Stimulated activated CD4-positive, alpha-beta T cell treated with anti-CD3 and anti-CD28 coated beads, Interleukin-1b, Interleukin-23, amount 100 ng/mL, for 48 hours (primary cell): ENCODE measurements at places on chromosomes 4 and X.
A peak's percentile ranks its signal among the peaks of the same experiment; 100 is the strongest.

DNA sequence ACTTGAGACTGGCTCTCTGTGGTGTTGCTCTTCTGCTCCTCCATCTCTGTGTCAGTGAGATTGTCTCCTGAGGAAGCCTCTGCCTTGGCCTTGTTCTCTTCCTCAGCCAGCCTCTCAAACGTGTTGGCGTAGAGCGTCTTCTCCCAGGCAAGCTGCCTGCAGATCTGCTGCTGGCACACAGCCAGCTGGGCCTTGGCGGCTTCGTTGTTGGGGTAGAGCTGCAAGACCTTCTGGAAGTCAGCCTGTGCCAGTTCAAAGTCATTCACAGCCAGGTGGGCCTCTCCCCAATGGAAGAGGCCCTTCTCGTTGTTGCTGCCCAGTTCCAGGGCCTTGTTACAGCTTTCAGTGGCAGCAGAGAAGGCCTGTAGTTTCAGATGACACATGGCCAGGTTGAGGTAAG is 159.1 kb downstream of the NDST3 start:
- DNase-seq = no peak

DNA sequence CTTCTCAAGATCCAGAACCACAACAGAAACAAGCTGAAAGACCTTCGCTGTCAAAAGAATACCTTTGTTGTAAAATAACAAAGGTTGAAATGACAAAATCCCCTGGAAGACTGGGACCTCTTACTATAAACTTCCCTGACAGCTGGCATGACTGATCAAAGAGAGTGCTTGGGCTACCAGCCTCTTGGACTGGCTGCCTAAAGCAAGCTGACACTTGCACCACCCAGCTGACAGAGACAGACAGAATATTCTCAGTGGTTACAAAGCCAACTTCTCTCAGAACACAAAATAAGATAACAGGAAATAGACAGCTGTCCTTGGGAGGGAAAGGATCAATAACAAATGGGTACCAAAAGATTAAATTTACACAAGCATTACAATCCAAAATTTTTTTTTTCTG is 241.7 kb upstream of the SPOCK3 start:
- DNase-seq = no peak

GRCh38 chr4:110681381-110681780 is 58.5 kb upstream of the PITX2 start:
- no peak for DNase-seq

GRCh38 chr4:123628288-123628687 is 231.7 kb downstream of the SPRY1 start:
- no peak for DNase-seq

GRCh38 chr4:16090096-16090705 is 6.4 kb upstream of the PROM1 start:
- DNase-seq = no peak

DNA sequence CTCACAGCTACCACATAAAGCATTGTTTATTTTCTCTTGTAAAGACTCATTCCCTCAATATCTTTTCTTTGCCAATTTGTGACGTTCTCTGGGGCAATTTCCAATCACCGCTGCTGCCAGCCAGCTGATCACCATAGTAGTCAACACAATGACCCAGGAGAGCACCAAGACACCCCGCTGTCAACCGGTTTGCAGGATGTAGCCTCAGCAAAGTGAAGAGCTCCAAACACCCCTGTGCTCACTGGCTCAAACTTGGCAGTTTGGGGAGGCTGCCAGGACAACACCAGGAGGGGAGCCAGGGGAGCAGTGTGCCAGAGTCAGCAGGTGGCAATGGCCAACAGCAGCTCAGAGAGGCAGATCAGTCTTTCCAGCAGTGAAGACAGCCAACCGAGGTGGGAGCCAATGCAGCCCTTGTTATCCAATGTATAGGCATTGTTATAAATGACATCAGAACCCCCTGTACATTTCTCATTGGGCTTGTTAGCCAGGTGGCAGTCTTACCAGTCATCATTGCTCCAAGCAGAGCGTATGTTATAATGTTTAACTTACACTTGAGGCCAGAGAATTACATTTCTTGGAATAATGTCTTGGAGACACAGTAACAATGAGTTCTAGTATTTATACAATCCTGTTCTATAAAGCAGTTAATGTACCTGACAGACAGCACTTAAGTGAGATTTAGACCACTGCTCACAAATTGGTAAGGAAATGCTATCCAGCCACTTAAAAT is 274.9 kb upstream of the GK2 start:
- no peak for DNase-seq

DNA sequence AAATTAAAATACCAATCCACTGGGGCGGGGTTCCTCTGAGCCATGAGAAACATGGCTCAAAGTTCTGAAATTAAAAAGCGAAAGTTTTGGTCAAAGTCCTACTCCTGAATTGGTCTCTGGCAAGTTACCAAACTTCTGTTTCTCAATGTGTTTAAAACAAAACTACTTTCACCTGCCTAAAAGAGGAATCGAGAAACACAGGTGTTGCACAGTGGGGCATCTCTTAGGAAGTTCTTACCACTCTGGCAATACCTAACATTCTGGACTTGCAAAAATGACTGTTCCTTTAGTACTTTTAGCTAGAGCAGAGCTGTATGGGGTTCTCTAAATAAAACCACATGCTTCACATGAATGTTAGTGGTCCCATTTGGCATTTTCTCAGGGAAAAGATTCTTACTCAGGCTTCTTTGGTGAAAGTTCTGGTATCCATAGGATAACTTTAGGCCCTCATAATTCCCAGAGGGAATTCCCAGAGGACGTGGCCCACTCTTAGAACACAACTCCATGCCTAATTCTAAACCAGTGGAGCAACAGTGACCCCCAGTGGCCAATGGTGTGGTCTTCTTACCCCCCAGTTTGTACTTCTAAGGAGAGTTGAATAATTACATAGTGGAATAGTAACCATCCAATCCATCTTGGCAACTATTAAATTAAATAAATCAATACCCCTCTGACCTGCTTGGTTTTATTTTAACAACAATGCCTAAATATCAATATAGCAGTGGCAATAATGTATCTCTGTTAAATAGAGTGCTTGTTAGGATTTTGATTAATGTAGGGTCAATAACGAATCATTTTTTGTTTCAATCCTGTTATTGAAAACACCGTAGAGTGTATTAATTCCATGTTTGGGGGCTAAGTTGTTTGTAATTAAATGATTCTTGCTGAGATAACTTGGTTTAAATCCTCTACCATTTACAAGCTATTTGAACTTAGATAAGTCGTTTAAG is 21.9 kb downstream of the BMP3 start:
- peak; percentile 10 for DNase-seq

DNA sequence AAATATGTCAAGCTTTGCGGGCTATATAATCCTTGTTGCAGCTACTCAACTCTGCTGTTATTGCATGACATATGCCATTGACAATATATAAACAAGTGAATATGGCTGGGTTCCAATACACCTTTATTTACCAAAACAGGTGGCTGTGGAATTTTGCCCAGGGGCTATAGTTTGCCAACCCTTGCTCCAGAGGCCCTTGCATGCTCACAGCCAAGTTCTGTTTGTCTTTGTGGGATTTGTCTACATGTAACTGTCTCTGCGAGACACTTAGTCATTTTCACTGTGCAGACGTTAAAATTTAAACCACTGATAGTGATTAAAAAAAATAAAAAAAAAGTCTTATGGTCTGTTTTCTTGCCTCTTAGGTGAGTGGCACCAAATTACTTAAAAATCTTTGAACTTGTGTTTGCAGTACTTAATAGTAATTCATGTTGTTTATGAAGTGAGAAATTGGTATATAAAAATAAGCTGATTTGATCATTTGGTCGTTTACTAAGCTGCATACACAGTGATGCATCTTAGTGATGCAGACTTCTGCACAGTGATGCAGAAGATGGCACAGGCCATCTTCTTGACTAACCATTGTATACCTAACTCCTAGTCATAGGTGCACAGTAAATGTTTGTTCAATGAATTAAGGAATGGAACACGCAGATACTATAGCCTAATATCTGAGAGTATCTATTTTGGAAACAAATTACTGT is 170.9 kb downstream of the FRMPD4 start:
- no peak for DNase-seq

- no peak for DNase-seq
These were observed 2301.3 kb upstream of the TENM3 start for GRCh38 chr4:179941911-179942310.

- DNase-seq = no peak
These were observed 57.5 kb downstream of the HADH start for GRCh38 chr4:108047199-108047598.

DNA sequence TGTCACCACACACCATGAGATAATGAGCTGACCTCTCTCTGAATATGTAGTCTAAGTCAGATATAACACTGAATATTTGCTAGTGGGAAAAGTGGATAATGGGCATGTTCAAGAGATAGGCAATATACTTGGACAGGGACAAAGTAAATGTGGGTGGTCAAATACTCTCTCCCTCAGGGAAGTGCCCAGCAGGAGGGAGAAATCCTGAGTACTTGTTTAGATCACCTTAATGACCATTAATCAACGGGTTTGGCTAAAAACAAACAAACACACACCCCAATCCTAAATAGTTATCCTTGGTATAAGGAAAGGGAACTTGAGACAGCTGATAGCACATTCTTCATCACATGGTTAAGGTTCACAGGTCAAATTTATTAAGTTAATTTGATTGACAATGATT is 933.5 kb downstream of the C4orf33 start:
- no peak for DNase-seq

- DNase-seq = peak; percentile 1
These were observed 639.9 kb downstream of the SPOCK3 start for GRCh38 chr4:166594326-166594946.

DNA sequence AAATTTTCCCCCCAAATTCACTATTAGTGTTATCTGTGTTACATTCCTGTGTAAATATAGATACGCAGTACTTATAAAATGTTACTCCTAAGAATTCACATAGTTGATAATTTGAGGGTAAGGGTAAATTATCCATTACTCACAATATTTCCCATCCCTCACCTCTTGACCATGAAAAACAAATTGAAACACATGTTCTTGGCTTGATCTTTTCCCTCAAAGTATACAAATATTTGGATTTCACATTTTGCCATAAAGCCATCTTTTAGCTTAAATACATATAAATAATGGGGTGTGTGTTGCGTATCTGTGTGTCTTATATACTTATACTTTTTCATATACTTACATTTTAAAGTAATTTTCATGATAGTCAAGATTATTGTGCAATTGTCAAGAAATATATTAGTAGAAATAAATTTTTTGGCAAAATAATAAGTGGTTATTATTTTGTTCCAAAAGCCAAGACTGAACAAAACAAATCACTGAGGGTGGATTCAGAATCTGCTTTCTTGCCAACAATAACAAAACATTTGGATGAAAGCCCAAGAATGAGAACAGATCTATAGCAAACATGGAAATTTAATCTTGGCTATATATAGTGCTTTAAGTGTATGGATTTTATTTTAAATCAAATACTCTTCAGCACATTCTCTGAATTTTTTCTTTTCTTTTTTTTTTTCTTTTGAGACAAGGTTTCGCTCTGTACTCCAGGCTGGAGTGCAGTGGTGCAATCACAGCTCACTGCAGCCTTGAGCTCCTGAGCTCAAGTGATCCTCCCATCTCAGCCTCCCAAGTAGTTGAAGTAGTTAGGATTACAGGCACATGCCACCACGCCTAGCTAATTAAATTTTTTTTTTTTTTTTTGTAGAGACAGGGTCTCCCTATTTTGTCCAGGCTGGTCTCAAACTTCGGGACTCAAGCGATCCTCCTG is 48.5 kb upstream of the PRSS48 start:
- DNase-seq = no peak

GRCh38 chr4:41507291-41507947 is 30.5 kb upstream of the LIMCH1 start:
- no peak for DNase-seq

GRCh38 chr4:169164669-169165415 is 105.9 kb downstream of the SH3RF1 start:
- no peak for DNase-seq

DNA sequence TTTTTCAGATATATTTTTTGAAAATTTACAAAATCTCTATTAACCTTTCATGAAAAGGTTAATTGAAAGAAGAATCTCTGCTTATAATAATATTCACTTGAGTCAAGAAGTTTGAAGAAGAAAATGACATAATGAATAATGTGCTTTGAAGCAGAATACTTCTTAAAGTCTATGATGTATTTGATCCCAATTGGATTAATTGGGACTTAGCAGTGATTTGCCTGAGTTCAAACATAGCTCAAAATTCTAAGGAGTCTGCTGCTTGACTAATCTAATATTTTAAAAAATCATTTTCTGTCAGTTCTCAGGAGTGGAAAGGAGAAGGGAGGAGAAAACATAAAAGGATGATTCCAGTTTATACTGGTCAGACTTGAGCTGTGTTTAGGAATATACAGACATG is 1150.4 kb upstream of the INTU start:
- no peak for DNase-seq

DNA sequence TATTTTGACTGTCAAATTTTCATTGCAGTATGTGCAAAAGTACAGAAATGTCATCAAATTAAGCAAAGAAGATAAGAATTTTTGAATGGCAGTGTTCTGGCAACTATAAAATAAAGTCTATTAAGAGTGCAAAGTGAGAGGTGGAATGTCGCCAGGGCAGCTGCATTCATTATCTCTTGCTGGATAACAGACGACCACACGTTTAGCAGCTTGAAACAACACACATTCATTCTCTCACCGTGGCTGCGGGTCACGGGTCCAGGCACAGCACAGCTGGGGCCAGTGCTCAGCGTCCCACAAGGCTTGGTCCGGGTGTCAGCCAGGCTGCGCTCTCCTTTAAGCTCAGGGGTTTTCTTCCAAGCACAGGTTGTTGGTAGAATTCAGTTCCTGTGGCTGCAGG is 113.9 kb downstream of the GPR143 start:
- no peak for DNase-seq

- DNase-seq = no peak
These were observed 8.7 kb downstream of the DKK2 start for GRCh38 chr4:107027379-107027778.

- DNase-seq = no peak
These were observed 62.9 kb upstream of the FRAS1 start for GRCh38 chr4:77994194-77994721.

GRCh38 chrX:1661922-1662221 is 47.0 kb downstream of the ASMT start:
- no peak for DNase-seq

- no peak for DNase-seq
These were observed 6.7 kb upstream of the TMEM154 start for GRCh38 chr4:152686452-152687013.

DNA sequence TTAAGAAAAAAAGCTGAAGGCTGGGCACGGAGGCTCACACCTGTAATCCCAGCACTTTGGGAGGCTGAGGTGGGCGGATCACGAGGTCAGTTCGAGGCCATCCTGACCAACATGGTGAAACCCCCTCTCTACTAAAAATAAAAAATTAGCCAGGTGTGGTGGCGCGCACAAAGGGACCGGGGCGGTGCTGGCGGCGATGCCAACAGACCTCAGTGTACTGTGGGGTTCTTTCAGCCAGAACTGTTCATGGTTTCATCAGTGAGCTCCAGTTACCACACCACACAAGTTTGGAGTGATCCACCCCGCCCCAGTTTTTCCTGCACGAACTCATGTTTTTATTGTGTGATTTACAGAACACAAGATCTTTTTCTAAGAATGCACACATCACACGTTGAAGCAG is 21.2 kb upstream of the IRAK1 start:
- no peak for DNase-seq
